Renal cortical epithelial cell (primary cell): ENCODE measurements at places on chromosomes 13 and 19.

DNA sequence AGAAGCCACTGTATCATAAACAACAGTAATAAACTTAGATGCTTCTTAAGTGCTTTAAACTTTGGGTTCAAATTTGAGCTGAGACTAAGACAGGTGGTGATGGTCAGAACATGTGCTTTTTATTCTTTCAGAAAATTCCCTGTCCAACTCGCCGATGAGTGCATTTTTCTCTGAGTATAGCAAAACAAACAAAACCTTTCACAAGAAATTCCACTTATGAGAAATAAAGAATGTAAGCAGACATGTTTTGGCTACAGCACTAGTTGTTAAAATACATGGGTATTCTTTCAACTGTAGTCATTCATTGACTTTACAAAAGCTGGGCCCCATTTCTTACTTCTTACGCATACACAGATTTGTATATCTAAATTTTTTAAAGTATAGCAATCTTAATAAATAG, 125.6 kb downstream of the SPRY2 start:
- DNase-seq = peak; percentile 48

- DNase-seq = no peak
Measured at GRCh38 chr19:1133471-1133929, 29.7 kb downstream of the GPX4 start.

GRCh38 chr13:44117351-44117750, 237.6 kb downstream of the LACC1 start:
- peak; percentile 85 for DNase-seq

DNA sequence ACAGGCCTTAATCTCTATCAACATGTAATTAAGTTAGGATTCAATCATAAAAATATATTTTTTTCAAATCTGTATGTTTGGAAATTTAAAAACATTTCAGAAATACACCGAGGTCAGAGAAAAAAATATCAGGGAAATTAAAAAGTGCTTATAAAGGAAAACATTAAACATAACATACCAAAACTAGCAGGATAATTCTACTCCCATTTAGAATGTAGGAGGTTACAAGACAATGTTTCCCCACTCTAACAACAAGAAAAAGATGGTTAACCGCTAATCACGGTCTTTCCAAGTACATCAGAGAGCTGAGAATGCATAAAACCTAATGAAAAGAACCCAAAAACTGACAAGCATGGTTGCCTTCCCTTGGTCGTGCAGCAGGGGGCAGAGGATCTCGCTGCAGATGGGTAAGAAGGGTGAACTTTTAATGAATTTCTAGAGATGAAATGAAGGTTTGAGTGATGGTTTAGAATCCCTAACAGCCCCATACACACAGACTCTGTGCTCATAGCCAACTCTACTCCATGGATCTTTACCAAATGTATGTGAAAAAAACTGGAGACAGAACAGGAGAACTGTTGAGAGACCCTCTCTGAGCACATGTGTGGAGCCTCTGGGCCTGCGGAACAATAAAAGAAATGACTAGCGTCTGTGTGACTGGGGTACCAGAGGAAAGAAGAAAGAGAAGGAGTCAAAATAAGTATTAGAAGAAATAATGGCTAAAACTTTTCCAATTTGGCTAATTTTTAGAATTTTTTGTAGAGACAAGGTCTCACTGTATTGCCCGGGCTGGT, 51.3 kb upstream of the LSM14A start:
- DNase-seq = peak; percentile 36

DNA sequence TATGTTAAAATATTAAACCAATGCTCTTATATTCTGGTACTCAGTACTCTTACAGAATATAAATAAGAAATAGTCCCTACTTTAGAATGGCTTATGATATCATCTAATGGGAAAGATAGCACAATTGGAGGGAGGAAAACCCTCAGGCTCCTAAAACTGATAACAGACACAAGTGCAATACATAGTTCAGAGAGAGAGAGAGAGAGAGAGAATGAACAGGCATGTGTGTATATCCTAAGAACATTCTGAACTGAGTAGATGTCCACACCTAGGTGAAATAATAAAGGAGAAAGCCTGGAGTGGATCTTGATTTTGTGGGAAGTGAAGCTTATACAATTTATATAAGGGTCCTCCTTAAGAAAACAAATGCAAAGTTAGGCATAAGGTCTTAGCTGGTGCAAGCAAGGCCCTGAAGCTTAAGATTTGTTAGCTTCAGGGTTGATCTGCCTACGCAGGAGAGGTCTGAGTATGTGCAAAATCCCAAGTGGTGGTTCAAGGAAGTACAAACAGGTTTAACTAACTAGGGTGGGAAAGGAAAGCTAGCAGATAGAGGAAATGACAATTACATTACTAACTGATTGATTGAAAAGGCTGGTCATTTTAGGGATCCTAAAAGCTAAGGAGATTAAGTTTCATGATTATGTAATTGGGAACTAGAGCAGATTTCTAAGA, 53.3 kb downstream of the SOX21 start:
- peak; percentile 5 for DNase-seq
